ENCODE measurements at places on chromosomes 1 and 21. TPM values are rescaled to one million over a fixed set of nuclear protein-coding genes. Genes with fewer than 3 reads are reported as not detected.

The HCN3 gene
- total RNA-seq: 0.87 TPM

The MPL gene
- not detected for total RNA-seq

The FCRL2 gene
- not detected for total RNA-seq

The MRAP gene
- total RNA-seq: not detected

The FCRL3 gene
- not detected for total RNA-seq

The LEMD1 gene
- not detected for total RNA-seq

The TMEM200B gene
- total RNA-seq: 22.8 TPM

The CASQ1 gene
- not detected for total RNA-seq

The UMODL1 gene
- not detected for total RNA-seq
